Parietal lobe (tissue), 2 donors: ENCODE measurements at places on chromosomes 6 and 20. TPM values are rescaled to one million over a fixed set of nuclear protein-coding genes. Genes with fewer than 3 reads are reported as not detected.

Gene ZNF341
- 4.1 TPM for total RNA-seq

Gene HLA-DQB2
- total RNA-seq: not detected

Gene ERVFRD-1
- not detected for total RNA-seq

Gene SLC18B1
- total RNA-seq: 9.7 TPM

Gene OXT
- not detected for total RNA-seq

Gene PRR18
- total RNA-seq: not detected

Gene TXLNB
- 0.31 TPM for total RNA-seq

Gene B3GALT4
- total RNA-seq: 12.8 TPM

Gene PGC
- total RNA-seq: not detected

Gene COL21A1
- total RNA-seq: 1.3 TPM

Gene DSP
- total RNA-seq: 2.5 TPM

Gene BMP7
- total RNA-seq: 16.9 TPM

Gene GGT7
- total RNA-seq: 26.9 TPM

Gene OPN5
- total RNA-seq: not detected

Gene PTCHD4
- 27.9 TPM for total RNA-seq

Gene GPR6
- total RNA-seq: 1.3 TPM

Gene DEFB124
- not detected for total RNA-seq

Gene SCRT2
- total RNA-seq: 6.3 TPM

Gene MEP1A
- total RNA-seq: not detected

Gene SRMS
- not detected for total RNA-seq

Gene DOK5
- total RNA-seq: 259 TPM

Gene ETV7
- not detected for total RNA-seq

Gene AFDN
- total RNA-seq: 607 TPM

Gene HLA-DRB5
- total RNA-seq: not detected

Gene RBM24
- total RNA-seq: 28.8 TPM

Gene DCDC2
- 1.3 TPM for total RNA-seq

Gene MICB
- total RNA-seq: 0.31 TPM

Gene LRRC1
- 17.5 TPM for total RNA-seq

Gene TRAPPC3L
- total RNA-seq: not detected

Gene SLA2
- total RNA-seq: 0.31 TPM

Gene ASIP
- total RNA-seq: not detected

Gene SGK2
- 3.1 TPM for total RNA-seq

Gene OOEP
- total RNA-seq: not detected

Gene TINAG
- total RNA-seq: not detected
